ENCODE measurements at places on chromosomes 7 and 10.

- no peak for DNase-seq
These were observed 323.5 kb downstream of the ADARB2 start for GRCh38 chr10:1413823-1414222.

GRCh38 chr7:2110610-2111396 lies 121.9 kb downstream of the MAD1L1 start:
- no peak for DNase-seq

DNA sequence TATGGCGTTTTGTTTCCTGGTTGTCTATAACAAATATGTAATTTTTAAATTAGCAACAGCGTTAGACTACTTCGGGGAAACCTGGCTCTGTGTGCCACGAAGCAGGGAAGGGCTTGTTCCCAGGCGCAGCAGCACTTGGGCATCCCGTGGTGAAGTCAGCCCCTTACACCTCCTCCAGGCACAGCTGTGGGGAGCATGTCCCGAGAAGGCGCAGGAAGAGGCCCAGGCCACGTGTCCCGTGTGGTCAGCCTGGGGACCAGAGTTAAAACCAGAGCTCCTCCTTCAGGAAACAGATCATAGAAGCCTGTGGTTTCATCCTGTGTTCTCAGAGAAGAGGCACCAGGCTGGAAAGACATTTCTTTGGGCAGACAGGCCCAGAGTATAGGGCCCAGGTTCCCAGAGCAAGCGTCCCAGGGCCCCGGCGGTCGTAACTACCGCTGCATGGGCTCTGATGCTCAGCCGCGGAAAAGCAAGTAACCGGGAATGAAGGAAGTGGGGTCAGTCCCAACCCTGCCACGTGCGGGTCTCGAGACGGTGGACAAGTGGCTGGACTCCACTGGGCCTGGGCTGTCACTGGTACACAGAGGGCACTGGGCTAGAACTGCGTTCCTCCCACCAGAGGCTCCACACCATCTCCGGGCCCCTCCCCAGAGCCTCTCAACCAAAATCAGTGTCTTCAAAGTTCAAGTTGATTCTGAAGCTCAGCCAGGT lies 7.1 kb downstream of the NUDT1 start:
- DNase-seq = peak; percentile 50

- no peak for DNase-seq
These were observed 50.8 kb downstream of the CYTH3 start for GRCh38 chr7:6221340-6222319.

- DNase-seq = no peak
These were observed 205.0 kb downstream of the FANK1 start for GRCh38 chr10:126101325-126101724.

DNA sequence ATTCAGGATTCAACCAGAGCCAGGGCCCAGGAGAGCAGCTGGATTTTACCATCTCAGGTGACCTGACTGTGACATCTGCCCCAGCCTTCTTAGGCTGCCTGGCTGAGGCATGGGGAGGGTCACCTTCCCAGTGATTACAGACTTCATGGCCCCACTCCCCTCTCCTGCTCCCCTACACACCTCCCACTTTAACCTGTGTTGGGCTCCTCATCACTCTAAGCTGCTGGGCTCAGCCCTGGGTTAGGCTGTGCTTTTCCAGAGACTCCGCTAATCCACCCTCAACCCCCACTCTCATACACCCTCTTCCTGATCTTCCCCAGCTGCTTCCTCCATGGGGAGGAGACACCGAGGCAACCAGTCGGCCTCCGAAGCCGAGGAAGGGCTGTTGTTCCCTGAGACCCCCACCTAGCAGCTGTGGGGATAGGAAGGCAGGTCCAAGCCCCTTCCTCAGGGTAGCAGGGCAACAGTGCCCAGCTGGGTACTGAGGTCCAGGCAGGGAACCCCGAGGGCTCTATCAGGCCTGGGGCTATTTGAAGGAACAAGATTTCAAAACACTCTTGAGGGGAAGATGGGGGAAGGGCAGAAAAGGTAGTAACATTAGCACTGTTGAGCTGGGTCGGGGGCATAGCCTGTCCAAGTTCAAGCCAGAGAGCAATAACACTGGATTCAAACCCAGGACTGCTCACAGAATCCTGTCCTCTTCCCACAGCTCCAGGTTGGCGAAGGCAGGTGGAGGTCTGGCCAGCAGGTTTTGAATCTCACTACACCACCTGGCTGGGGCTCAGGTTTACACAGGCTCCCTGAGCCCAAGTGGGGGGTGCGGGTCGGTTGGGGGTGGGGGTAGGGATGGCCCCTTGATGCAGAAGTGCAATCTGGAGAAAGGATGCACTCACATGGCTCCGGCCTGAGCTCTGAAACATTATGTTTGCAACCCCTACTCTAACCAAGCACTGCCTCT lies 1.8 kb downstream of the IMPDH1 start:
- DNase-seq = no peak

DNA sequence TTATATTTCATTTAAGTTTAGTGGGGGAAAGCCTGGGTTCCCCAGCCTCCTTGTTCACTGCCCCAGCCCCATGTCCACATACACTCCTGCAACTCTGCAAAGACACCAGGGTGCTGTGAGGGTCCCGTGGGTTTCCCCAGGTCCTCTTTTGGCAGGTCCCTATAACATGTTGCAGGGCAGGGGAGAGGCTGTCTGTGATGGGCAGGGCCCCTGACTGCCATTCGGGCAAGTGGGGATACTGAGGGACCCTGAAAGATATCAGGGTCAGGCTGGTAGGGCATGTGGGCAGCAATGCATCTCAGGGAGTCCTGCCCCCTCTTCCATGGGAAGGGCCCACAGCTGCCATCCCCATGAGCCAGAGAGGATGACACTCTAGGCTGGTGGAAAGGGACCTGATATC lies 28.4 kb downstream of the RASGEF1A start:
- DNase-seq = no peak

DNA sequence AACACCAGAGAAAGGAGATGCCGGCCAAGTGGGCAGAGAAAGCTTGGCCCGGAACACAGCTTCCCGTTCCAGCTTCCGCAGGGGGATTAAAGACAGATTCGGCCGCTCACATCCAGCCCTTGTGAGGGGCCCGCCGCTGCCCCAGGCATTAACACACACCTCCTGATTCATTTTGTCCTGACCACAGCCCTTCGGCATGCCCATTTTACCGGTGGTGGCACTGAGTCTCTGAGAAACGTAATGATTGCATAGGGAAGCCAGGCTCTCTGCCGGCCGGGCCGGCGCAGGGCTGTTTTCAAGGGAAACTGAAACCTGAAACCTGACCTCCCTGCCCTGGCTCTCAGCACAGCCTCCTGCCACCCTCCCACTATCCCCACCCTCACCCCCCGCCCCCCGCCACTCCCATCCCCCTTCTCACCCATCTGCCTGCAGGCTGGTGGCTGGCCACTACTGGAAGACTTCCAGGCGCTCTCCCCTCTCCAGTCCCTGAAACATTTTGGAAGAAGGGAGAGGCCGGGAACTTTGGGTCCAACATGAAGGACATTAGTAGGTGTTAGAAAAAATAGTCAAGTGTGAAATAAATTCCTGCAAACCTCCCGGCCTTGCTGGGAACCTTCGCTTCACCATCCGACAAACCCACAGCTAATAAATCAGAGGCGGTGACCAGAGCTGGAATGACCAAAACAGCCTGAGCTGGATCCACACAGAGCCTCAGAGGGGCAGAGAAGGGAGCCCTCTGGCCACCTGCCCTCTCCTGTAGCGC lies 83.5 kb upstream of the CUX1 start:
- no peak for DNase-seq

GRCh38 chr10:45439365-45439764 lies 65.3 kb downstream of the ALOX5 start:
- DNase-seq = no peak

GRCh38 chr10:129786216-129786615 lies 177.9 kb downstream of the EBF3 start:
- no peak for DNase-seq

DNA sequence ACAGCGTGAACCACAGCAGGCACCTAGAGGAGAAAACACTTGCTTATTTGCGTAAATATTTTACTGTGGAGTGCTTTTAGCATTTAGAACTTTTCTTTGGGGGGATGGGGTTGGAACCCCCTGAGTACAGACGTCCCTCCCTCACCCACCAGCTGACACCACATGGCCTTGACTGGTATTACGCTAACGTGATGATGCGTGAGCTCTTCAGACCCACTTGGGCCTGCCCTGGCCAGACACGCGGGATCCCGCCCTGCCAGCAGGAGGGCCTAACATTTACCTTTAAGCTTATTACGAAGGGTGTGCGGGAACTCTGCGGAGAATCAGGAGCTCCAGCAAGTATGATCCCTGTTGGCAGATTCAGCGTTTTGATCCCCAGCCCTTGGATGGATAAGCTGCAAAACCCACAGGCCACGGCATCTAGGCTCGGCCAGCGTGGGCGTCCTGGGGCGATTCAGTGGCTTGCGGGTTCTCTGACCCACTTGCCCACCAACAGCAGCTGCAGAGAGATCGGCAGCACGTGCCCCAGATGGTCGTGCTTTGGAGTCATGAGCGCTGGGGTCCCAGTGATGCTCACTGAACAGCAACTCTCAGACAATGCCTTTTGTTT lies 545.5 kb upstream of the FOXK1 start:
- DNase-seq = no peak

- no peak for DNase-seq
These were observed 144.3 kb downstream of the XPNPEP1 start for GRCh38 chr10:109778993-109779392.

DNA sequence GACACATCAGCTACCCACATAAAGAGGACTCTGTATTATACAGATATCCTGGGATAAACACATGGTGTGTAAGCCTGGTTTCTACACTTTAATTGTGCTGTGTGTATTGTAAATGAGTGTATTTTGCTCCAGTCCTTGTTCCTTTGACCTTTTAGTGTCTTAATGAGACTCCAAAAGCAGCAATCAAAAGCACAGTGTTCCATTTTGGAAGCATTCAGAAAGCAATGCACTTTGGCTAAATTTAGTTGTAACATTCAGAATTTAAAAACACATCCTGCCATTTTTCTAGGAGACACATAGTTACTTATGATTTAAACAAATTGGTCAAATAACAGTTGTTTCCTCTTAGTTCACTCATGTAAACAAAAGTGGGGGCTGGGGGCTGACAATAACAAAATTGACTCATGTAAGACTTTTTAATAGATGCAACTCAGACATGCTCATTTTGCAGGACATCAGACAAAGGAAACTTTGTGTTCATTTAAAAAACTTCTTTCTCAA lies 122.2 kb downstream of the GPR37 start:
- peak; percentile 86 for DNase-seq

DNA sequence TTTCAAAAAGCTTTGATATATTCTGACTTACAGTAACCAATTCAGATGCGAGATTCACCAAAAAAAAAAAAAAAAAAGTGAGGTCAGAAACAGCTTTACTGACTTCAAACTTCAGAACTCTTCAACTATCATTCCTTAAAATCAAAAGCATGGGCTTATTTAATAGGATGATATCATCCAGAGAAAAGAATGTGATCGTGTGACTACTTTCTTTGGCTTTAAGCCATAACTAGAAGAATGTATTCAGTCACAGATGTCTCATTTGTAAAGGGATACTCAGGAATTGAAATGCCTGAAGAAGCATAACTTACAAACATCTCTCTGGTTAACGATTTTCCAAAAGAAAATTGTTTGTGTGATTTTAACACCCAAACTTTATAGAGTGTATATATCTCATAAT lies 11.5 kb downstream of the TPK1 start:
- DNase-seq = no peak

GRCh38 chr10:68184546-68184945 lies 47.4 kb downstream of the ATOH7 start:
- DNase-seq = no peak

DNA sequence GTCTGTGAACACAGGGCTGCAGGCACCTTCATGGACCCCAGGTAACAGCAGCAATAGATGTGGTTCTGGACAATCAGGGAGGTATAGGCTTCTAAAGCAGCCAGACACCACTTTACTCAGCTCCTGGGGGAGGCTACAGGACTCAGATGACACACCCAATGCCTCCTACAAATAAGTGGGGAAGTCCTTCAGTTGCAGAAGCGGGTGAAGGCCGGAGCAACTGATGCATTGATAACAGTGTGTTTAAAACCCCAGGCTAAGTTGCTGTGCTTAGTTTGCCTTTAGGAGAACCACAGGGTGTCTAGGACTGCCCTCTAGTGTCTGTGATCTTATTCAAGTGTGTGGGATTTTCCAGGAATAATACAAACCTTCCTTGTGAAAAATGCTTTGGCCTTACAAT lies 5.9 kb upstream of the ITGA8 start:
- peak; percentile 48 for DNase-seq

DNA sequence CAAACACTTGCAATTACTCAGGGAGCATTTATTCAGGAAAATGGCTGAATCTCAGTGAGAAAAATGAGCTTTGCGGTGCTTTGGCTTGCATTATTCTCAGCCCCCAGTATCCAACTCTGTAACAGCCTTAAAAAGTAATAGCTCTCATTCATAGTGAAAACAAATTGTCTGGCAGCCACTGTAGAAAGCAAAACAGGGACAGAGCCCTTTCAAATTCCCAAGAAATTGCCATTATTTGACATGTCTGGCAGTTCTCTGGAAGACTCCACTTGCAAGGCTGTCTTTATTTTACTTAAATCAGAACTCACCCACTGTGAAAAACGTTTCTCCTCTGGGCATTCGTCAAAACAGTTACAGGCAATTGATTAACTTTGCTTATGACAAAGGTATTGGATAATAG lies 122.5 kb downstream of the NPSR1 start:
- no peak for DNase-seq

DNA sequence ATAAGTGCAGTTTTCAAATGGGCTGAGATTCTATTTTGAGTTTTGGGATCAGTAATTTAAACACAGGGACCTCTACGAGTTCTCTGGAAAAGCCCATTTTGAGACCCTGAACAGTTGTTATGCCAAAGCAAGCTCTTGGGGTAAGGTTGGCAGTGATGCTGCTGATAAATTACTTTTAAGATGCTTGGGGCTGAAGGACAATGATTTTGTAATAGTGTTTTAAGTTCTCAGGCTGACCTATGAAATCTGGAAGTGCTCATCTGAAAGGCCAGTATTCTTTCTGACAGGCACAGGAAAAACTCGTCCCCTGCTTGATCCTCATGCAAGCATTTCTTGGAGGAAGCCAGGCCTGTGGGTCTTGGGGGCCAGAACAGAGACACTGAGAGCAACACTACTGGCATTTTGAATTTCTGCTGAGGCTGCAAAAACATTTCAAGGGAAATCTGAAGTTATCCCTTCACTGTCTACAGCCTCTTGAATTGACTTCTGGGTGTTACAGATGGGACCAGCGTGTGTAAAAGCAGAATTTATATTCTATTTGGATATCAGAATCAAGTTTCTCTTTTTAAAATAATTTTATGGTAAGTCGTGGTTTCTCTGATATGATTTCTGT lies 79.7 kb downstream of the AUTS2 start:
- no peak for DNase-seq

GRCh38 chr7:105215821-105216220 lies 172.9 kb downstream of the SRPK2 start:
- no peak for DNase-seq

- DNase-seq = no peak
These were observed 29.6 kb upstream of the INPP5A start for GRCh38 chr10:132507956-132508490.

GRCh38 chr7:30446266-30446665 lies 32.3 kb downstream of the NOD1 start:
- DNase-seq = no peak
